GM10248 (cell line): ENCODE measurements at places on chromosomes 6 and 20.

GRCh38 chr20:7196481-7196880 is 429.0 kb downstream of the BMP2 start:
- no peak for DNase-seq

DNA sequence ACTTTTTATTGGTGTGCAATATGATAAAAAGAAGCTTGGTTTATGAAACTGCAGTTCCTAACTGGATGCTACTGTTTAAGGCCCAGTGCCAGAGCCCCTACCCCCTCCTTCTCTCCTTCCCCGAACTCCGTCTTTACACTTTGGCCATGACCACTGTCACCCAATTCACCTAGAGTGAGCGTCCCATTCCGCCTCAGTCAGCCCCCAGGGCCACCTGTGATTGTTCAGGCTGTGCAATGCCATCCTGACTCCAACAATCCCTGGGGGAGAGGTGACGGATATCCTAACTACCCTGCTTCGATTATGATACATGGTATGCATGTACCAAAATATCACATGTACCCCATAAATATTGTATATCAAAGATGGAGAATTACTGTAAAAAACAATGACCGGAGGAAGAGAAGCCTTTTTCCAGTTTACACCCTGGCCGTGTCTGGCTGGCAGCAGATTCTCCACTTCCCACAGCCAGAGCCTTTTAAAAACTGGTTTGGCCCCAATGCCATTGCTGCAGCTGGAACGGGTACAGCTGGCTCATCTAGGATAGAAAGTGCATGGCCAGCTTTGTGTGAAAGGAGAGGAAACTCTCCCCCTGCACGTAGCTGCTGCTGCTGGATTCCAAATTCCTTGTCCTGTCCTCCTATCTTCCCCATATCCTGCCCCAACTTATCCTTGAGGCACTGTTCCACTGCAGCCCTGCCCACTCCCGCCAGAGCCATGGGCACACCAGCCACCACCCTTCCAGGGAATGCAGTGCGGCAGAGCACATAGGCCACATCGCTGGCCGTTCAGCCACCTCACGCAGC is 99.7 kb downstream of the JPH2 start:
- no peak for DNase-seq

DNA sequence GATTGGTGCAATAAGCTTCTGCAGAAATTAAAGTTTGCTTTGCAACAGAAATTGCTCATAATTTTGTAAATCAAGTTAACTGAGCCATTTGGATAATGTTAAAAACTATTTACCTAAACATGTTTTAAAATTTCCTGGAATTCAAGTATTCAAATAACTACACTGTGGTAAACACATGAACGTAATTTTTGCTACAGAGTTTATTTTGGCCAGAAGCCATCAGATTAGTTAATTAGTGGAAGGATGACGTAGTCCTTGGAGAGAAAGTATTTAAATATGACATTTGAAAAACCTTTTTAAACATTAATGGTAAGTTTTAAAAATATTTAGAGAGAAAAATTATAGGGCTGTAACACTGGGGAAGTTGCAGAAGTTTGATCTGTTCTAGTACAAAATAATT is 121.2 kb upstream of the UST start:
- DNase-seq: no peak

GRCh38 chr20:9608639-9609340 is 94.4 kb downstream of the LAMP5 start:
- no peak for DNase-seq

- DNase-seq: no peak
Observed at GRCh38 chr6:129849456-129849855, 11.7 kb downstream of the TMEM244 start.

- DNase-seq: peak; percentile 19
Observed at GRCh38 chr6:72624557-72625160, 2.8 kb downstream of the KCNQ5 start.

GRCh38 chr20:58097429-58097828 is 131.0 kb downstream of the ANKRD60 start:
- no peak for DNase-seq

DNA sequence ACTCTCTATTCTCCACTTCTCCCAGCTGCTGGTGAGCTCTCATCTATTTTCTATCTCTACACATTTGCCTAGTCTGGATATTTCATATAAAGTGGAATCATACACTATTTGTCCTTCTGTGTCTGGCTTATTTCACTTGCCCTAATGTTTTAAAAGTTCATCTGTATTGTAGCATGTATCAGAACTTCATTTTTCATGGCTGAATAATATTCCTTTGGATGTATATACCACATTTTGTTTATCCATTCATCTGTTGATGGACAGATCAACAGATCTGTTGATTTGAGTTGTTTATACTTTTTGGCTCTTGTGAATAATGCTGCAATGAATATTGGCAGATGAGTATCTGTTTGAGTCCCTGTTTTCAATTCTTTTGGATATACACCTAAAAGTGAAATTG is 49.6 kb downstream of the NHLRC1 start:
- DNase-seq: no peak
